A549 treated with Mapracorat at 1 μM for 4 hours (cell line): ENCODE measurements at places on chromosomes 16 and 17. TPM values are rescaled to one million over a fixed set of nuclear protein-coding genes. Genes with fewer than 3 reads are reported as not detected.

AANAT gene
- total RNA-seq: 0.20 to 0.81 TPM (median 0.64 TPM) in 4 of 5 replicates, not detected in the other

RBFOX1 gene
- total RNA-seq: not detected in 5 replicates

NOTUM gene
- total RNA-seq: 0.31 to 0.53 TPM (median 0.39 TPM) in 5 replicates

CSH2 gene
- total RNA-seq: not detected in 5 replicates

SECTM1 gene
- 1.3 to 2.5 TPM (median 2.0 TPM) in 5 replicates for total RNA-seq
